ENCODE measurements at places on chromosomes 13 and 19.

- peak; percentile 42 for DNase-seq
Observed at GRCh38 chr13:21901336-21901735, 230.5 kb downstream of the FGF9 start.

DNA sequence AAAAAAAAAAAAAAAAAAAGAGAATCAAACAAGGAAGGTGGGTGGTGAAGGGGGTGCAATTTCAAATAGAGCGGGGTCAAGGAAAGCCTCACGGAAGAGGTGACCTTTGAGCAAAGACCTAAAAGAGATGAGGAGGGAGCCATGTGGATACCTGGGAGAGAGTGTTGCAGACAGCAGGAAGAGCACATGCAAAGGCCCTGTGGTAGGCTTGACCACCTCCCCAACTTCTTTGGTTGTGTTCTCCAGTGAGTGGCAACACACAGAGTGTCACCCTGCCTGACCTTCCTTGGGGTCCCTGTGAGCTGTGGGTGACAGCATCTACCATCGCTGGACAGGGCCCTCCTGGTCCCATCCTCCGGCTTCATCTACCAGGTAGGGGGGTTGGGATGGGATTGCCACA, 11.4 kb downstream of the PALM3 start:
- no peak for DNase-seq

- no peak for DNase-seq
Observed at GRCh38 chr19:51329411-51329810, 12.5 kb downstream of the VSIG10L start.

DNA sequence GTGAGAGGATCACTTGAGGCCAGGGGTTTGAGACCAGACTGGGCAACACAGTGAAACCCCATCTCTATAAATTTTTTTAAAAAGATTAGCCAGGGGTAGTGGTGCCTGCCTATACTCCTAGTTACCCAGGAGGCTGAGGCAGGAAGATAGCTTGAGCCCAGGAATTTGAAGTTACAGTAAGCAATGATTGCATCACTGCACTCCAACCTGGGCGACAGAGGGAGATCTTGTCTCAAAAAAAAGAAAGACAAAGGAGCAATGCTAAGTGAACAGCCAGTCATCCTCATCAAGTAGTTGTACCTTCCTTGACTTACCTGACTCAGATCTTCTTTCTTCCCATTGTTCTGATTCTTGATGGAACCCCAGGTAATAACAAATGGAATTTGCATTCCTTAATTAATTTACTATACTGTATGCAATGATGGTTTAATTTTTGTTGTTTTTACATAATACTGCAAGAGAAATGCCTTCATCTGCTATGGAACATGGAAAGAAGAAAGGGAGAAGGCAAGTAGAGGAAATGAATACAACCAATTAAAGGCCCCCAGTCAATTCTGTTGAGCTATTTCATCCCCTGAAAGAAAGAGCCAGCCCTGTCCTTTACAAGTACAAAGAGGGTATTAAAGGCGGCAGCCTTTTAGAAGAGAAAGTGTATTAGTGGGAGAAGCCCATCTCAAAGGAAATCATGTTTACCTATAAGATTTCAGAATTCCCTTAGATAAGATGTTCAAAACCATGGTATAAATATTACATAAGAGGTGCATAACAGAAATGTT, 316.7 kb downstream of the DIAPH3 start:
- no peak for DNase-seq

DNA sequence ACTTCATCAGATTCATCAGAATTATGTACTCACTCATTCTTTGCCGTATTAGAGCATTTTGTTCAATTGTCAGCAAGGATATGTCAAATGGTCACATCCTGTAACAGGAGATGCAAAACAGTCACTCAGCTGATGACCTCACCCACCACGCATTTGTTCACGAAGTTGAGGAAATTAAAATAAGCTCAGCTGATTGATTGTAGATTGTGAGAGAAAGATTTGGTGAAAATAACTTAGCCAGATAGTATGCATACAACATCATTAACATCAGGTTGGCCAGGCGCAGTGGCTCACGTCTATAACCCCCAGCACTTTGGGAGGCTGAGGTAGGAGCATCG, 22.6 kb upstream of the CDC16 start:
- no peak for DNase-seq

DNA sequence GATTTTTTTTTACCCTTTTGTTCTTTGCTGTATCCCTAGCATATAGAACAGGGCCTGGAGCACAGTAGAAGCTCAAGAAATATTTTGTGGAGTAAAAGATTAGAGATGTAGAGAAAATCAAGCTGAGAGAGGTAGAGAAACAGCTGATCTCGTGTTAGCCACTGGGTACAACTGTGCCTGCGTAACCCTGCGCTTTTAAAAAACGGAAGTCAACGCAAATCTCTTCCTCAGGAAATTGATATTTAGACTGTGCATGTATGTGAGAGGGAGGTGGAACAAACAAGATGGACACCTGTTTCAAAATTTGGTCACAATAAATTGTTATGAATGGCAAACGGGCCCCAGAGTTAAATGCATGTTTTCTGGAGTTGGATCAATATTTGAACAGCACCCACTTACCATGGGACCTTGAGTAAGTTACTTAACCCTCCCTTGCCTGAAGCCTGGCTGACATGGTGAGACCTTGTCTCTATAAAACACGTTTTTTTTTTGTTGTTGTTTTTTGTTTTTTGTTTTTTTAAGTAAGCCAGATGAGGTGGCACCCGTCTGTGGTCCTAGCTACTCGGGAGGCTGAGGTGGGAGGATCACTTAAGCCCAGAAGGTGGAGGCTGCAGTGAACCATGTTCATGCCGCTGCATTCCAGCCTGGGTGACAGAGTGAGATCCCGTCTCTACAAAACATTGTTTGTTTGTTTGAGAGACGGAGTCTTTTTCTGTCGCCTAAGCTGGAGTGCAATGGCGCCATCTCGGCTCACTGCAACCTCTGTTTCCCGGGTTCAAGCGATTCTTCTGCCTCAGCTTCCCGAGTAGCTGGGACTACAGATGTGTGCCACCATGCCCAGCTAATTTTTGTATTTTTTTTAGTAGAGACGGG, 3.3 kb upstream of the EPOR start:
- no peak for DNase-seq

GRCh38 chr19:5032101-5032967, 63.4 kb downstream of the KDM4B start:
- no peak for DNase-seq

DNA sequence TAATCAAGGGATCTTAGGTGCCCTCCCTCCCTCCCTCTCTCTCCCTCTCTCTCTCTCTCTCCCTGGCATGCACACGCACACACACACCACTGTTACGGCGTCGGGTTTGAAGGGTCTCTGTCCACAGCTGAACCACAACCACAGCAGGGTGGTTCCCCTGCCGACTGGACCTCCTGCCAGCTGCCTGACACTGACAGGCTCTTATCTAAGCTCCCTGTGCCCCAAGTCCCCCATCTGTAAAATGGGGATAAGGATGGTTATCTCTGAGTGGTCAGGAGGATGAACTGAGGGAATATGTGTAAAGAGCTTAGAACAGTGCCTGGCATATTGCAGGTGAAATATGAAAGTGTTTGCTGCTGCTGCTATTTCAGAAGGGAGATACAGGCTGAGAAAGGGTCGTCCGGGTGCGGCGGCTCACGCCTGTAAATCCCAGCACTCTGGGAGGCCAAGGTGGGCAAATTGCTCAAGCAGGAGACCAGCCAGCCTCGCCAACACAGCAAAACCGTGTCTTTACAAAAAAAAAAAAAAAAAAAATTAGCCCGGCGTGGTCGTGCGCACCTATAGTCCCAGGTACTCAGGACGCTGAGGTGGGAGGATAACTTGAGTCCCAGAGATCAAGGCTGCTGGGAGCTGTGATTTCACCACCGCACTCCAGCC, 852 bp upstream of the SHISA7 start:
- no peak for DNase-seq

DNA sequence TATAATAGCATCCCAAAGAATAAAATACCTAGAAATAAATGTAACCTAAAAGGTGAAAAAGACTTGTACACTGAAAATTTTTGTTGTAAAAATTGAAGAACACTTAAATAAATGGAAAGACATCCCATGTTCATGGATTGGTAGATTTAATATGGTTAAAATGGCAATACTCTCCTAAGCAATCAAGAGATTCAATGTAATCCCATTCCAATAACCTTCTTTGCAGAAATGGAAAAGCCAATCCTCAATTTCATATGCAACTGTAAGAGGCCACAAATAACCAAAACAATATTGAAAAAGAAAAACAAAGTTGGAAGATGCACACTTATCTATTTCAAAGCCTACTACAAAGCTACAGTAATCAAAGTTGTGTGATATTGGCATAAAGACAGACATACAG, 17.7 kb downstream of the DZIP1 start:
- no peak for DNase-seq

DNA sequence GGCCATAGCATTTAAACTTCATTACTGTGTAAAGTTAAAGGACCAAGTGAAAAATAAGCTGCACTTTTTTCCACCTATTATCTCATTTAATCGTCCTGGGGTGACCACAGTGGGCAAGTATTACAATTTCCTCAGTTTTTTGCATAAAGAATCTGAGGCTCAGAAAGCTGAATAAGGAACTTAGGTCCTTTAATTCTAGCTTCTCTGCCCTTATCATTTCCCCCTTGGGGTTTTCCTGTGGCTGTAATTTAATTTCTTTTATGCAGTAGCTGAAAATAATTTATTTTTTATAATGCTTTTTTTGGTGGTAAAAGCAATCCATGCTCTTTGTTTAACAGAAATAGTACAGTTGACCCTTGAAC, 59.8 kb upstream of the RCBTB2 start:
- DNase-seq: no peak

DNA sequence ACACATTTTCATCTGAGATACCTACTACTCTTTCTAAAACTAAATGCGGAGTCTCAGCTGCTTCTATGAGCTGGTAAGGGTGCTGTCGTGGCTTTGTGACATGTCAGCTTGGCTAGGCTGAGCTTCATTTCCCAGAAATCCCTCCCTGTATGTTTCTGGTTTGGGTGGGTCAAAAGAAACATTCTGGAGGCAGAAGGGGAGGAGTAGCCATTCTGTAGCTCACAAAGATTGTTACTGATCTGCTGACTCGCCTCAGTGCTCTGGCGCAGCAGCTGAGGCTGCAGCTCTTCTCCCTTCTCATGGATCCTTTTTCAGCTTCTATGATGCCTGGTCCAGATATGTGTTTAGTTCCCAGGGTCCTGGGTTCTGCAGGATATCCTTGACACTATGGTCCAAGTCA, 114.7 kb downstream of the RAP2A start:
- DNase-seq: no peak

GRCh38 chr19:31421082-31421481, 71.8 kb upstream of the TSHZ3 start:
- no peak for DNase-seq

GRCh38 chr19:13908674-13909073, 2.7 kb downstream of the CC2D1A start:
- no peak for DNase-seq

DNA sequence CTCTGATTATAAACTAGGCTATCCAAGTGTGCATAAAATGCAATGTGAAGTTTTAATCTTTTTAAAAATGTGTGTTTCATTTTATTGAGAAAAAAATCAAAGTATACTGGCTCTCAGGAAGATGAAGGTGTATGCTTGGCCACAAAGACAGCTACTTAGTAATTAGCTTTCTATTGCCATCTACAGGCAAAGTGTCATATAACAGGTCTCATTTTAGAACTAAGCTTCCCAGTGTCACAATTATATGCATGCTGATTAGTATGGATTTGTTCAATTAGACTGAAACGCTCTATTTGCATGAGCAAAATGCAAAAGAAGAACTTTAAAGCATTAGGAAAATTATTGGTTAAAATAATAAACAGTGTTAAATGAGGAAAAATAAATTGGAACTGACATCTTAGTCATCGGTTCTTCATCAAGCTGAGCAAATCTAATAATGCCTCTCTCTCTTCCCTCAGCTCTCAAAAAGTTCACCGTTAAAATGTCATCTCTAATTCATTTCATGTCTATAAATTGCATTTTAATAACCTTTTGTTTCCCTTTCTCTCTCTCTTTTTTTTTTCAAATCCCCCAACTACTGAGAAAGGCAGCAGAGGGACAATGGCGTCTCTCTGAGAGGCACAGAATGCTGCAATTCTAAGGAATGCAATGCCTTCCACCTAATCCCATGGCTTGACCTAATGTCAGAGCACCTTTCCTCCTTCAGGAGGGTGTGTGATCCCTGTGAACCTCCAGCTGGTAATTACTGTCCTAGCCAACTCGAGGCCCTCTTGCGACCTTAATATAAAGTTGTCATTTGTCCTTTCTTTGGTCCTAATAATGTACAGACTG, 313.1 kb upstream of the MAB21L1 start:
- peak; percentile 89 for DNase-seq

DNA sequence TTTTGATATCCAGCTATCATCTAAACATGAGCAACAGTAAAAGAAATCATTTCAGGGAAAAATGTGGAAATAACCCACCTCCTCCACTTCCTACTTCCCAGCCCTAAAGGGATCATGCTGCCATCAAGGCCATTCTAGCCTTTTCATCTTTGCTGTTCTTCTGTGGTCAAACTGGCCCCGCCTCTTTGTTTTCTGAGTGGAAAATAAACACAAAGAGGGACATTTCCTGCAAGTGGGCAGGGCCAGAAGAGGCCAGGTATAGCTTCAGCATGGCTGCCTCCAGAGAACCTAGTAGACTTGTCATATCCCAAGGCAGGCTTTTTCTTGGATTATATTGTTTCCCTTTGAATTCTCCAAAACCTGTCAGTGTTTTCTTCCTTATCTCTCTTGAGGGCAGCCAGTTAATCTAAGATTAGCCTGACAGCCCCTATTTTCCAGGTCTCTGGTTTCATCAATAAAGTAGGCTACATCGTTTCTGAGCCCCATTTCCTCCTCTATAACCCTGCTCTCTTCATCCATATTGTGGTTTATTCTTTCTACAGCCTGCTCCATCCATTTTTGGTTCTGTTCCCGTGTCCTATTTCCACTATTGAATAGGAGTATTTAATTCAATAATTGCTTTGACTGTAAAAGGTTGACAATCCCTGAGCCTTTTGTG, 117.6 kb downstream of the GPC6 start:
- no peak for DNase-seq

GRCh38 chr13:114096031-114096485, 36.4 kb downstream of the RASA3 start:
- DNase-seq: no peak

Measured in brain (organoid and tissue), 16 donors.